ENCODE measurements at places on chromosomes 12 and 14.

- DNase-seq, result no peak
These were observed 123.9 kb downstream of the TMTC2 start for GRCh38 chr12:82810568-82810967.

DNA sequence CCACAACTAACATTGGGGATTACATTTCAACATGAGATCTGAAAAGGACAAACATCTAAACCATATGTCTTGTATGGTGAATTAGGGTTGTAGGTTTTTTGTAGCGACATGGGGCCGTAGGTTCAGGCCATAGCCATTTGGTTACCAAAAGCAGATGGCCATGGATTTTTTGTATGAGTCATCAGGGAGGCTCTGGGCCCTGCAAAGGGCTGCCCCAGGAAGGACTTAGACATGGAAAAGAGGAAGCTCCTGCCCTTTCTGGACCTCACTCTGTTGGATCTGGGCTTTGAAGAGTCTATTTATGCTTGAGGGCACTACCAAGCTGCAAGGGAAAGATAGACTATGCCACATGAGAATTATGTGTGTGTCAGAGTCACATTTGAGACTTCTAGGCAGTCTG, 89.3 kb upstream of the DHRS4 start:
- no peak for DNase-seq

DNA sequence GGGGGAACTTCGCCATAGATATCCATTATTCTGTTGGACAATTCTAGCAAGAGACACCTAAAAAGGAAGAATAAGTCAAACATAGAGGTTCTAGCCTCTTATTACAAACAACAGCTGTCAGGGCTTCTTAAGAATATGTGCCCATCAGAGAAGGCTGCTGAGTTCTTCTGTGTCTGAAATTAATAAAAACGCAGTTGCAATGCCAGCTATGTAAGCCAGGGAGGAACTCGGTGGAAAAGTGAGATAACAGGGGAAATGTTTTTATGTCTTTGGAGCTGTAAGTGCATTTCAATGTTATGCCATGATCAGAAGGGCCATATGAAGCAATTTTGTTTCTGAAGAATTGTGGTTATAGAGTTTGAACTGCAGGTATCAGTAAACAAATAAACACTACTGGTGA, 95.0 kb downstream of the SYT1 start:
- DNase-seq, result no peak

DNA sequence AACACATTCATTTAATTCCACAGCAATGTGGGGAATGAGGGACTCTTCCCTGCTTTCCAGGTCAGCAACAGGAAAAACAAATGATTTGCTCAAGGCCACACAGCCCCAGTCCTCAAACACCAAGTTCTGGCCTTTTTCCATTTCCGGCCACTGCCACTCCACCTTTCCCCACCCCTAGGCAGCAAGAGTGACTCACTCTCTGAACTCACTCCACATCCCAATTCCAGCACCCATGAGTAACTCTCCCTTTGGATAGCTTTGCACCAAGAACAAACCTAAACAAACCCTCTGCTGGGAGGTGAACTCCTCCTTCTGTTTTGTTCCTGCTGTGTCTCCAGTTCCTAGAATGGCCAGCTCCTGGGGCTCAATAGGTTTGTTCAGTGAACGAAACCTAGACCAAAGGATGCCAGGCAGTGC, 30.4 kb upstream of the PLEKHG6 start:
- DNase-seq, result no peak

DNA sequence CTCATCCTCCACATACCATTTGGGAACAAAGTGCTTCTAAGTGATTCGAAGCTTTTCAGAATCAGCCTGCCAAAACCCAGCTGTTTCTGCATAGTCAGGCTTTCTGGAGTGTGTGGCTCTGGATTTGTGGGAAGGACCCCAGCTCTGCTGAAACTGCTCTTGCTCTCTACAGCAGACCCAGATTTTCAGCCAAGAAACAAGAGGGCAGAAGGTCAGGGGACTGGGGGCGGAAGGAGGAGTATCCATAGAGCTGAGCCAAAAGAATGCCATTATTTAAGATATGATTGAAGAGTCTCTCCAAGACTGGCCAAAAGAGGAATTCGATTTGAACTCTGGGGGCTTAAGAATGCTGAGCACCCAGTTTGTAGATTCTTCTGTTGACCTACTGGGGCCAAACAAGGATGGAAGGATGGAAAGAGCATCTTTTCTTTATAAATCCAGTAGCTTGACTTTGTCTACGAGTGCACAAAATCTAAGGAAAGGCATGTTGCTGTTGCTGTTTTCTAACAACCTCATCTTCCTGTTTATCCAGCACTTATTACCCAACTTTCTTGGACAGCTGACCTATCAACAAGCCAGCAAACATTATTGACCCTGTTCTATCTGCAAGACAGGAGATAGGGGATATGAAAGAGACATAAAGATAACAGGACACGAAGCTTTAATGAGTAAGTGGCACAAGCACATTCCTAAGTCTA, 29.2 kb downstream of the FBLN5 start:
- DNase-seq, result no peak

- DNase-seq, result no peak
These were observed 167.8 kb downstream of the TTC7B start for GRCh38 chr14:90648421-90648820.

DNA sequence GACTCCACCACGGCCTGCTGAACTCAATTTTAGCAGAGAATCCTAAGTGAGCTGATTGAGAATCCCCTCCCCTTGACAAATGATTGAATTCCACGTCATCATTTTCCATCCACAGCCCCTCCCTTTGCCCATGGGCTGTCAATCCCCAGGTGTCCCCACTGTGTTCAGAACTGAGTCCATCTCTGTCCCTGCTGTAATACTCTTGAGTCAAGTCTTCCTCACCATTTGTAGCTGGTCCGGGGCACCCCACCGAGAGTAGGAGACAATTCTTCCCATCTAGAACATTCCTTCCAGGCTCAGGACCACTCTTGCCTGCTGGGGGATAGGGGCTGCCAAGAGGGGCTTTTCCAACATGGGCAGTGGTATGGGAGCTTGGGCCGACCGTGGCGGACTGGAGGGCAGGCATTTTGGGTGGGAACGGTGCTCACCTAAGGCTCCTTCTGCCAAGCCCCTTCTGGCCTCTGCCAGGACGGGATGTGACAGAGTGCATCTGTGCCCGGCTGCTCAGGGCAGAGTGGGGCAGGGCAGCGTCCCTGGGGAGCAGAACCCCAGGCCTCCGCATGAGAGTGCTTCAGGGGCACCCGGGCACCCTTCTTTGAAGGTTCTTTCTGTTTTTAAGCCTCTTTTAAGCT, 218.1 kb upstream of the RTL1 start:
- no peak for DNase-seq

- no peak for DNase-seq
These were observed 21.0 kb upstream of the MDM2 start for GRCh38 chr12:68786929-68787328.

DNA sequence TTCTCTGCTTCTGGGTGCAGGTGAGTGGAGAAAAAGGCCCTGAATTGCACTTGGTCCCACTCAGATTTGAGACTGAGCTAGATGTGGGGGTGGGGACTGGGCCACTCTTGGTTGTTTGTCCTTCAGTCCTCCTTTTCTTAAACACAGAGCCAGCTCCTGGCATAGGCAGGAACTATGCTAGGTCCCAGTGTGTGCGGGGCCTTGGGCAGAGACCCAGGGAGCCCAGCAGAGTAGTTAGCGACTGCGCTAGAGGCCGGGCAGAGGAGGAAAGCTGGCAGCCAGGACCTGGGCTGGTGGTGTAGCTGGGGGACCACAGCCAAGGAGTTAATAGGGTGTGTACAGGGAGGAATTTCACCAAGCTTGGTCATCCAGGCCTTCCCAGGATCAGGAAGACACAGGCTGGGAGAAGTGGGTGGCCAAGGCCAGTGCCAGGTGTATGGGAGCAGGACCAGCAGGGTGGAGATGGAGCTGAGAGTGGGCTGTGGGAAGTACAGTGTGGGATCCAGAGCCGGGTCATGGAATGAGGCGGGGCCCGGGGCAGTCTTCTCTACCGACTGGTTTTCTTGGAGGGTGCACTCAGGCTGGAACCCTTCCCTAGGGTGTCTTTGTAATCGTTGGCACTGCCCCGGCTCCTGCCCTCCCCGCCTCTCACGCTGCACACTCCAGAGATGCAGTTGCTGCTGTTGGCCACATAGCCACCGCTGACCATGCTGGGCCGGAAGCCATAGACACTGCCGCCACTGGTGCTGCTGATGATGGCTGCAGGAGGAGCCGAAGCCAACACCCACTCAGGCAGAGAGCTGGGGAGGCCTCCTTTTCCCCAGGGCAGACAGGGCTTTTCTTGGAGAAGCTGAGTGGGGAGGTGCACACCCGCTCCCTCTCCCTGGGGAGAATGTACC, 8.7 kb downstream of the KRT71 start:
- no peak for DNase-seq

DNA sequence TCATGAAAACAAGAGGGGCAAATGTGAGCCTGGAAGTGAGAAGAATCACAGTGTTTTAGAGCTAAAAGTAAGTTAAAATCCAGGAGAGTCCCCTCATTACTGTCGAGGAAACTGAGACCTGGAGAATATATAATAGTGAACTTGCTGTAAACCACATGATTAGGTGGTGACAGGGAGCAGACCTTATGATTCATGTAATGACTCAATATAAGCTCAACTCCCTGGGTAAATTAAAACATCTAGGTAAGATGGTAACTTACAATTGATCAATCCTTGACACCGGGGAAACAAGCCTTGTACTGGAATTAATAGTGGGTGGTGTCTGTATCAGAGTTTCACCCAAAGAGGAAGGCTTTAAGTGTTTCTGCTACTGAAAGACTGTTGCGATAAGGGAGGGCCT, 269.3 kb downstream of the SNAPC1 start:
- no peak for DNase-seq

DNA sequence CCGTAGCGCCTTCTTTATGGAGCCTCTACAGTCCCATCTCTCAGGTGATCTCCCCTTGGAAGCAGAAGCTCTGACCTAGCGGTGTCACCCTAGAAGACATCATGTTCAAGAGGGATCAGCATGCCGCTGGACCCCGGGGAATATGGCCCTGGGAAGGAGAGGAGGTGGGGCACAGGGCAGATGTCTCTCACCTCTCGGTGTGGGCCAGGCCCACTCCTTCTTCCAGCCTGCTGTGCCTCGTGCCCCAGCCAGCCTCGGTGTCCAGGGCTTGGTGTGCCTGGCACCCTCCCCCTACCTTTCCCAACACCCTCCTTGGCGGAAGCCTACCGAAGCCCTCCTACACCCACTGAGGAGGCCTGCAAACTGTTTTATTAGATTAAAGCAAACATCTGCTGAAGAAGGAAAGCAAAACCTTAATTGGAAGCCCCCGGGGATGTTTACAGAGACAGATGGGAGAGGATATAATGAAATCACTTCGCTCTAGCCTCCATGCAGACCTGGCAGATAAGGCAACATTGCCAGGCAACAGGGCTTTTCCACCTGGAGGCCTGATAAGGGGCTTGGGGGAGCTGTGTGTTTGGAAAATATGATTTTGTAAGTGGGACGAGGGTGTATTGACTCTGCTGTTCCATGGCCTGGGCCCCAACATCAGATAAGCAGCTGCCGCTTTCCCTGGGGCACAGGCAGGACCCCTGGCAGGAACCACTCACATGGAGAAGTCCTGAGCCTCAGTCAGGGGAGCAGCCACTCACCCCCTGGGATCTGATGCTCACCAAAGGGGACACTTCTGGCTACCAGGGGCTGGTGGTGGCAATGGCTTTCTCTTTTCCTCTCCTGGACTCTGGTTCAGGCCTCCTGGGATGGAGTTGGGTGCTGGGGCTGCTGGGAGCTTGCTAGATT, 5.7 kb upstream of the CHGA start:
- DNase-seq, result no peak

GRCh38 chr12:119994892-119995658, 6.0 kb downstream of the BICDL1 start:
- no peak for DNase-seq

DNA sequence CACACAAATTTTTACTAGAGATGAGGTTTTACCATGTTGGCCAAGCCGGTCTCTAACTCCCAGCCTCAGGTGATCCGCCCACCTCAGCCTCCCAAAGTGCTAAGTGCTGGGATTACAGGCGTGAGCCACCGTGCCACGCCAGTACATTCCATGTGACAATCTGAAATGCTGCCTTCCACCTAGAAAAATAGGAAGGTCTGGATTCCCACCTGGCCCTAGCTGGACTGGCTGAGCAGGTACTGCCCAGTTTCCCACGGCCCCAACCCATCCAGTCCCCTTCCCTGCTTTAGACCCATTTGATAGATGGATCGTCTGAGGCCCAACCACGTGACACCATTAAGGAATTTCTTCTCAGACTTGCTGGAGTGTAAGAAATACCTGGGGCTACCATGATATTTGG, 55.4 kb downstream of the KDM2B start:
- DNase-seq, result no peak

- no peak for DNase-seq
These were observed 98.2 kb downstream of the DENND5B start for GRCh38 chr12:31492599-31493196.

DNA sequence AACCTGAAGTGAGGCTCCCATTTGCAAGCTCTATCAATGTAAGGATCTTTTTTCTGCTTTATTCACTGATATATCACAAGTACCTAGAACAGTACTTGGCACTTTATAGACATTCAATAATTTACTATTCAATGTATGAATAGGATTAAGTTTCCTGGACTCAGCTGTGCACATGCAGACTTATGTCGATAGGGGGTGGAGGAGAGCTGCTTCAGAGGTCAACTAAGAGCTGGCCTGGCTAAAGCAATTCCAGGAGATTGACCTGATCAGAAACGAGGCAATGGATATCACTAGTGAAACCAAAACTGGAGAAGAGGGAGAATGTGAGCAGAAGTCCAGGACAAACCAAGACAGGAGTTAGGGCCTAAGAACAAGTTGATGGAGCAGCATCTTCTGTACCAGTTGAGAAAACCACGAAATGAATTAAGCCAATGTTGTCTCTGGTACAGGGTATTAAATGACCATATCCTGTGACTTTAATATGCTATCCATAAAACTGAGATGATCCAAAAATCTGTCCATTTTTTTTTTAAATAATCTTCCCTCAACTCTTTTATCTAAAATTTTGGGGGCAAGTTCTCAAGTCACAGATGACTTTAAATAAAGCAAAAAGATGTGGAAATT, 169.2 kb downstream of the PIK3C2G start:
- DNase-seq, result no peak

DNA sequence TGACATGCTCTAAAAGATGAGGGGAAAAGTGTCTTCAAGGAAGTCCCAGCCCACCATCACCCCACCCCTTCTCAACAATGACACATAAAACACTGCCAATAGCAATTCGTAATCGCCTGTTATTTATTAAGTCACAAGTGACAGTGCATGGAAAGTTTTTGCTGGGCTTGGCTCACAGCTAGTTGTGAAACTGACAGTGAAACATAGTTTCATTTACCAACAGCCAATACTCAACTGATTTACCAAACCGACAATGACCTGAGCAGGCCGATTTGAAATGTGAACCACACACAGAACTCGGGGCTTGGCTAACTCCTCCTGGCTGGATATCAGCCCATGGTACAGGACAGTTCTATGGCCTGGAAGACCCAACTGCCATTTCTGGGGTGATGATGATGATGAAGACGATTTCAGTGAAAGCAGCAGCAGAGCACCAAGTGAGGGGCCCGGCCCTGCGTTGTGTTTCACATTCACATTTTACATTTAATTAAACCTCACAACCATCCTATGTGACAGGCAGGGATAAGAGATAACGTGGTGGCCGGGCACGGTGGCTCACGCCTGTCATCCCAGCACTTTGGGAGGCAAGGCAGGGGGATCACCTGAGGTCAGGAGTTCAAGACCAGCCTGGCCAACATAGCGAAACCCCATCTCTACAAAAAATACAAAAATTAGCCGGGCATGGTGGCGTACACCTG, 42.7 kb downstream of the CAMKK2 start:
- DNase-seq, result no peak
